ENCODE measurements at places on chromosomes 6 and 20.

DNA sequence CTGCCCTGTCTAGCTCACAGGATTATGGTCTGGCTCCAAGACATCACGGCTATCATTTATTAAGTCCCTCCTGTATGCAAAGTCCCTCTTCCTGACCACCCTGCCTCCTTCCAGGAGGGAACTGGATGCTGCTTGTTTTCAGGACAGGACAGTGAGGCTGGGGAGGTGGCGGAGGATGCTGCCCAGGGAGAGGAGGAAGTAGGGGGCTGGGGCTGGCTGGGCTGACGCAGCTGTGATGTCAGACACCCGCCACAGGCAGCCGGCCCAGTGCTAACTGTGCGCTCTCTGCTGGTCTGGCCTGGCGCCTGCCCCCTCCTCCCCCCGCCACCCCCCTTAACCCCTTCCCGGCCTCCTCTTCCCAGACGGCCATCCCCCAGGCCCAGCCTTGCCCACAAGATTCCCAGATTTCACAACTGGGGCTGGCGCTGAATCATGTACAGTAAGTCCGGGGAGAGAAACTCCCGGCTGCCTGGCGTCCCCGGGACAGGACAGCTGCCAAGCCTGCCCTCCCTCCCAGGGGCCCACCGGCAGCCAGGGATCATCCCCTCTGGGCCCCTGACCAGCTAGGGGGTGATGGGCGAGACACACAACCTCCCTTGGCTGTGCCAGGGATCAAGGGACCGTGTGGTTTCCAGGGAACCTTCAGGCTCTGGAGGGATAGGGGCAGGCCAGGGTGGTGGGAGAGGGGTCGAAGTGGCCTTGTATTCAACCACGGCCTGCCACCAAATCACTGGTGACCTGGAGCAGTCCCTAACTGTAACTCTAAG lies 118.1 kb downstream of the CEBPB start:
- DNase-seq: no peak

DNA sequence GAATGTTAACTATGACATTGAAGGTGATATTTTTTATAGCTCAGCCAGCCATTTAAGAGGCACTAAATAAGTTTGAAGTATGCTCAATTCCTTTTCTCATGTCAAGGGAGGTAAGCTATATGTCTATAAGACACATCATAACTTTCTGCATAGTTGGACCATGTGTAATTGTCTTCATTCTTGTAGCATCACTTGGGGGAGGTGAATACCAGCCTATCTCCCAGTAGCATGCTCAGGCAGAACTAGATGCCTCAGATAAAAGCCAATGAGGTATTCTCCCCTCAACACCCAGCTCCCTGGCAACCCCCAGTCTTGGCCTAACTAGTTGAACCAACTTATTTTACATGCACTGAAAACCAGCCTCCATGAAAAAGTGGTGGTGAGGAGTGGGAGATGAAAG lies 158.3 kb upstream of the JAG1 start:
- DNase-seq: no peak

DNA sequence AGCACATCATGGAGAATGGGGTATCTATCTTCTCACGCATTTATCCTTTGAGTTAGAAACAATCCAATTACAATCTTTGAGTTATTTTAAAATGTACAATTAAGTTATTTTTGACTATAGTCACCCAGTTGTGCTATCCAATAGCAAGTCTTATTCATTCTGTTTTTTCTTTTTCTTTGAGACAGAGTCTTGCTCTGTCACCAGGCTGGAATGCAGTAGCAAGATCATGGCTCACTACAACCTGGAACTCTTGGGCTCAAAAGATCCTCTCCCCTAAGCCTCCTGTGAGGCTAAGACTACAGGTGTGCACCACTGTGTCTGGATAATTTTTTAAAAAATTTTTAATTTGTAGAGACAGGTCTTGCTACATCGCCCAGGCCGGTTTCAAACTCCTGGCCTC lies 201.5 kb upstream of the ZNF217 start:
- no peak for DNase-seq

DNA sequence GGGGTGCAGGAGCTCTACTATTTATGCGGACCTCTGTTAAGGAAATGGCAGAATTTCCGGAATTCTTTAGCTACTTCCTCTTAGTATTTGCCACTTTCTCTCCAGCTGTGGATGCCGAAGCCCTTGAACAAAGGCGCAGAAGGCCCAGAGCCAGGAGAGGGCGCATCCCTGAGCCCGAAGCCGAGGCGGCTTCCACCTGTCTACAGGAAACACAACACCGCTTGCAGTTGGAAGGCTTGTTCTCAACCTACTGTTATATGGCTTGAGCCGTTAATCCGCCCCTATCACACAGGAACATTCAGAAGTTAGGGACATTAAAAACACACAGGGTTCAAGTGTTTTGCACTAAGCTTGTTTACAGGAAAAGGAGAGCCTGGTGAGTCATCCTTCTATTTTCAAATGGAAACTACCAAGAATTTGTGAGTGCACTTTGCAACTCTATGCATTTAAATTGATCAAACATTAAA lies 417.1 kb downstream of the BCKDHB start:
- no peak for DNase-seq

DNA sequence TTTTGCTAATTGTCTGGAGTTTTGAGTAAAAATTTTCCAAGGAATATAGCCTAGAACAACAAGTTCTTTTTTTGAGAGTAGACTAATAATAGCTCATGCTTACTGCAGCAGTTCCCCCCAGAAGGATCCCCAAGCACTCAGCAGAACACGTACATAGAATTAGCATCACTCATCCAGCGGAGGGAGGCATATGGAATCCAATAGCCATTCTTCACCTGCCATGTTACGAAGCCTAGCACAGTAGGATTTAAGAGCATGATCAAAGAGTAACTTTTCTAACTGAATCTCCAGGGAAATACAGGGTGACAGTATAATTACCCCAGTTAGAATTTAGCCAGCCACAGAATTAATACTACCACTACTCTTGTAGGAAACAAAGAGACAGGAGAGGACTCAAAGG lies 511.7 kb upstream of the NOX3 start:
- no peak for DNase-seq

- no peak for DNase-seq
These were observed 32.9 kb downstream of the NUDT3 start for GRCh38 chr6:34359418-34360158.

- no peak for DNase-seq
These were observed 1.5 kb downstream of the SNAP25 start for GRCh38 chr20:10219993-10220750.

DNA sequence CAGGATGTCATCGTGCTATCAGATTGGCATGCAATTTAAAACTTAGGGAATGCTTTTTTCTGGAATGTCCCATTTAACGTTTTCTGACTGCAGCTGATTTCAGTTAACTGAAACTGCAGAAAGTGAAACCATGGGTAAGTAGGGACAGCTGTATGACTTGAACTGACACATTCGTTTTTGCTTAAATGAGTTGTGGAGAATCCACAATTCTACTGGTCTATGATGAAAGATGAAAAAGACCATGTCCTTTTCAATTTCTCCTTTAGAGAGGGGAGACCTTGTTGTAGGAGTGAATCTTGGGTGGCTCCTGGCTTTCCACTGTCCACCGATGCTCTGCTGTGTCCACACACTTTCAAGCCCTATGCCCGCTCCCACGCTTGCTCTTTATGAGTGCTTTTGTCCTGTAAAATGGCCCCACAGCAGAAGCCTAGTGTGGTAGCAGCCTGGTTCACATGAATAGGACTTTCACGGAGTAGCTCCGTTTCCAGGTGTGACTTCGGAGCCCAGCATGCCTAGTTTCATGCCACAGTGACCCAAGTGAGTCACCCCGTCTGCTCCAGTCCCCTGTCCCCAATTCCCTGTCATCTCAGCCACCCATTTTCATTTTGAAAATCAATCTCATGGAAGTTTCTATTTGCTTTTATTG lies 21.9 kb downstream of the DYNLT1 start:
- no peak for DNase-seq
